ELF-1 (cell line): ENCODE measurements at places on chromosomes 6 and 20.

- no peak for DNase-seq
Measured at GRCh38 chr6:46305833-46306232, 135.1 kb upstream of the ENPP5 start.

- DNase-seq, result no peak
Measured at GRCh38 chr20:50721881-50722281, 9.5 kb upstream of the PARD6B start.

- DNase-seq, result peak; percentile 68
Measured at GRCh38 chr20:61170496-61171320, 81.4 kb upstream of the CDH4 start.

DNA sequence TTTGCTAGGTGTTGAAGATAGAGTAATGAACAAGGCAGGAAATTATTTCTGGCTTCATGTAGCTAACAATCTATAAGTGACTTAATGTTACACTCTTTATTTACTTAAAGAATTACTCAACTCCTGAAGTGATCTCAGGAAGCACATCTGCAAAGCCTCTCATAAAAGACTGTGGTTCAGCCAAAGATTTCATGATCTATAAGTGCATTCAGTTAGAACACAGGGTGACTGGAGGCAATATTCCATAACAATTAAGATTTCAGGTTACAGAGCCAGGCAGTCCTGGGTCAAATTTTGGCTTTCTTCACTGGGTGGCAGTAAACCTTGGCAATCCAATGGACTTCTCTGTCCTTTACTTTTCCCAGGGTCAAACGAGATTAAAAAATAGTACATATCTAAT is 204.0 kb downstream of the TPBG start:
- no peak for DNase-seq

- no peak for DNase-seq
Measured at GRCh38 chr6:157397660-157398059, 16.7 kb downstream of the ZDHHC14 start.

GRCh38 chr6:48388044-48388443 is 277.0 kb upstream of the PTCHD4 start:
- no peak for DNase-seq

- no peak for DNase-seq
Measured at GRCh38 chr6:17115251-17116116, 13.6 kb downstream of the STMND1 start.

DNA sequence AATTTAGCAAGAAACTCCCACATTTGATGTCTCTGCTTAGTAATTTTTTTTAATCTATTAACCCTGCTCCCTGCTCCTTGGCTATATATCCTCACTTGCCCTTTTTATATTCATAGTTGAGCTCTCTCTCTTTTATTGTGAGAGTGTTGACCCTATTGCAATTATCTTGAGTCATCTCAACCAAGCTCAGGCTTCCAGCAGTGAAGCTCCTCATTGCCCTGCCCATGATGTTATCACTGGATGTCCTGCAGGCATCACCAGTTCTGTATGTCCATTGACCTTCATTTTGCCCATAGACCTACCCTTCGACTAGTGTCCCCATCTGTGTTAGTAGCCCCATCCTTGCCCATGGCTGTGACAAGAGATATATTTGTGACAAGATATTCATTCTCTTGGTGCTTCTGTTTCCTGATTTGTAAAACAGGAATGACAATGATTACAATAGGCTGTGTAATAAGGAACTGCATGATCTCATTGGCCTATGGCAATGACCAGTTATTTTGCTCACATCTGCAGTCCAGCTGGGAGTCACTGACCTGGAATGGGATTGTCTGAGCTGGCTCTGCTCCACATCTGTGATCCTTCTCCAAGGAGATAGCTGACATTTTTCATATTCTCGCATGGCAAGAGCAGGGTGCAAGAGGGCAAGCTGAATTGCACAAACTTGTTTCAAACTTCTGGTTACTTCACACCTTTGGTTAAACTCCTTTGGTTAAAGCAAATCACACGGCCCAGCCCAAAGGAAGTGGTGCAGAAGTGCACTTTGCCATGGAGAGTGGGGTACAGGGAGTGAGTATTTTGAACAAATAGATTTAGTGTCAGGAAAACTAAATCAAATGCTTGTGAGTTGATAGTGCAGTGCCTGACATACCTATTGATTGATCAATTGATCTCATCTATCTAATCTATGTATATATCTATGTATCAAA is 47.7 kb upstream of the CST5 start:
- no peak for DNase-seq

- DNase-seq, result no peak
Measured at GRCh38 chr6:145809211-145809610, 5.4 kb downstream of the FBXO30 start.

DNA sequence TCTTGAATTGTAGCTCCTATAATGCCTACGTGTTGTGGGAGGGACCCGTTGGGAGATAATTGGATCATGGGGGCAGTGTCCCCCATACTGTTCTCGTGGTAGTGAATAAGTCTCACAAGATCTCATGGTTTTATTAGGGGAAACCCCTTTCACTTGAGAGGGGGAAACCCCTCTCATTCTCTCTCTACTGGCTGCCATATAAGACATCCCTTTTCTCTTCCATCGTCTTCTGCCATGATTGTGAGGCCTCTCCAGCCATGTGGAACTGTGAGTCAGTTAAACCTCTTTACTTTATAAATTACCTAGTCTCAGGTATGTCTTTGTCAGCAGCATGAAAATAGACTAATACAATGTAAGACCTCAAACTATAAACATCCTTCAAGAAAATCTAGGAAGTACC is 23.1 kb downstream of the PAQR8 start:
- no peak for DNase-seq

DNA sequence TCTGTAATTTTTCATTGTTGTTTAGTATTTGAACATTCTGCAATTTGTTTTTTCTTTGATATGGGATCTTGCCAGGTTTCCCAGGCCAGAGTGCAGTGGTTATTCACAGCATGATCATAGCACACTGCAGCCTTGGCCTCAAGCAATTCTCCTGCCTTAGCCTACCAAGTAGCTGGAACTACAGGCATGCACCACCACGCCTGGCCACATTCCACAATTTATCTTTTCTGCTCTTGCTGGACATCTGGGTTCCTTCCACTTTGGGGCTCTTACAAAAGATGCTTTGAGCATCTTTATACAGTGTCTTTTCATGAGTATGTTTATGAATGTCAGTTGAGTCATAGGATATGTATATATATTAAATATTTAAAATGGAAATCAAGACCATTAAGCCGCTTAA is 42.0 kb downstream of the PGM3 start:
- DNase-seq, result peak; percentile 40

GRCh38 chr6:106630366-106630765 is 988 bp downstream of the QRSL1 start:
- DNase-seq, result no peak

GRCh38 chr6:897528-898207 is 204.7 kb upstream of the EXOC2 start:
- DNase-seq, result no peak

GRCh38 chr20:19758501-19759331 is 658 bp downstream of the RIN2 start:
- peak; percentile 89 for DNase-seq

DNA sequence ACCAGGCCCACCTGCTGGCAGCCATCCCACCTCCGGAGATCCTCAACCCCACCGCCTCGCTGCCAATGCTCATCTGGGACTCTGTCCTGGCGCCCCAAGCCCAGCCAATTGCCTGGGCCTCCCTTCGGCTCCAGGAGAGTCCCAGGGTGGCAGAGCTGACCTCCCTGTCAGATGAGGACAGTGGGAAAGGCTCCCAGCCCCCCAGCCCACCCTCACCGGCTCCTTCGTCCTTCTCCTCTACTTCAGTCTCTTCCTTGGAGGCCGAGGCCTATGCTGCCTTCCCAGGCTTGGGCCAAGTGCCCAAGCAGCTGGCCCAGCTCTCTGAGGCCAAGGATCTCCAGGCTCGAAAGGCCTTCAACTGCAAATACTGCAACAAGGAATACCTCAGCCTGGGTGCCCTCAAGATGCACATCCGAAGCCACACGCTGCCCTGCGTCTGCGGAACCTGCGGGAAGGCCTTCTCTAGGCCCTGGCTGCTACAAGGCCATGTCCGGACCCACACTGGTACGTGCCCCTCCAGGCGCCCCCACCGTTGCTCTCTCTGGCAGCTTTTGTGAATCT is 1.1 kb downstream of the SNAI1 start:
- no peak for DNase-seq

GRCh38 chr20:57320358-57320757 is 9.2 kb upstream of the SPO11 start:
- no peak for DNase-seq

DNA sequence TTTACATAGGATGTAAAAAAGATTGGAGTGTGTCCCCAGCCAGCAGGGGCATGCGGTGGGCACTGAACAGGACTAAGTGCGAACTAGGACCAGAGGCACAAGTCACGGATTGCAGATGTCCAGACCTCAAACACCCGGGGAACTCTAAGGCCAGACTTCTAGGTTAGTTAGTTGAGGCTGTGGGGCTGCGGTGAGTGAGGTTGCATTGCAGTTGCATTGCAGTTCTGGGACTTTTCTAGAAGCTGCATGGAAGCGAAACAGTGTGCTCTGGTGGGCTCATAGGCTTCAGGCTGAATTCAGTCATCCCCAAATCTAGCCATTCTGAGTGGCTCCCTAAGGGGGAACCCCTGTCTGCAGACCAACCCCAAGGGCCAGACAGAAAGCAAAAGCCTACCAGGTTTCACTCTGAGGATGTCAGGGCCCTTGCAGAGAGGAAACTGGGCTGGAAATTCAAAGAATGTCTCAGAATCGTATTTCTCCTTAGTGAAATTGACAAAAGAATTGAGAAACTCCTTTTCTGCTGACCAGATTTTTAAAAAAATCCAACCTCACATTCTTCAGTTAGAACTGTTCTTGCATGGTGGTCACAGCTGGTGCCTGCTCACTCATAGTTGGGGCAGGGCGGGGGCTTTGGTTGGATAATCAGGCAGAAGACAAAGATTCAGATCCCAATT is 182.8 kb downstream of the ZDHHC14 start:
- DNase-seq, result no peak

- no peak for DNase-seq
Measured at GRCh38 chr6:125974214-125974866, 12.0 kb upstream of the TRMT11 start.

GRCh38 chr6:4812068-4812467 is 35.9 kb downstream of the CDYL start:
- DNase-seq, result no peak

DNA sequence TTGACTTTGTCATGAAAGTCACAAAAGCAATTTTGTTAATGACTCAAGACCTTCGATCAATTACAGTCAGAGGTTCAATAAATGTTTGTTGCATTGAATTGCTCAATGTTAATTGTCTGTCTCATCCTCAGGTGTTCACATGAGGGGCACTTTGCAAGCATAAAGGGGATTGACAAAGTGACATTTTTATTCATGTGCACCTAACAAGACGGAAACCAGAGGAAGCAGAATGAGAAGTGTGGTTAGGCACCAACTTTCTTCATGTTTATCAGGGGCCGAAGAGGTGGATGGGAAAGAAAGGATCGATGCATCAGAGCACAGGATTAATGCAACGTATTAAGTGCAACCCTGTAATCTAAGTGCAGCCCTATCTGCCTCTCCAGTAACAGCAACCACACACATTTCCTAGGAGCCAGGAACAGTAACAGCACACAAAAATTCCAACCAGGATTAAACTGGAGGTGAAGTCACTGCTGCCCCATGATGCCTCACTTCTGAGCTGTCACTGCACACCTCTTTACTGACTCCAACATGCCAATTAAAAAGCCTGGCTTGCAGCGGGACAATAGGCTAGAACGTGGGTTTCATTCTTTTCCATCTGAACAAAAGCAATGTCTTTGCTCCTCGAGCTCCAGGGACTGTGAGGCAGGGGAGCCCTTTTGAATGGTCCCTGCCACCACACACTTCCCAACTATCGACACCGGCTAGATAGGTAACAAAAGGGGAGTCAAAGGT is 262.7 kb downstream of the CD83 start:
- DNase-seq, result peak; percentile 57

- no peak for DNase-seq
Measured at GRCh38 chr6:92110403-92110802, 1309.0 kb downstream of the EPHA7 start.

DNA sequence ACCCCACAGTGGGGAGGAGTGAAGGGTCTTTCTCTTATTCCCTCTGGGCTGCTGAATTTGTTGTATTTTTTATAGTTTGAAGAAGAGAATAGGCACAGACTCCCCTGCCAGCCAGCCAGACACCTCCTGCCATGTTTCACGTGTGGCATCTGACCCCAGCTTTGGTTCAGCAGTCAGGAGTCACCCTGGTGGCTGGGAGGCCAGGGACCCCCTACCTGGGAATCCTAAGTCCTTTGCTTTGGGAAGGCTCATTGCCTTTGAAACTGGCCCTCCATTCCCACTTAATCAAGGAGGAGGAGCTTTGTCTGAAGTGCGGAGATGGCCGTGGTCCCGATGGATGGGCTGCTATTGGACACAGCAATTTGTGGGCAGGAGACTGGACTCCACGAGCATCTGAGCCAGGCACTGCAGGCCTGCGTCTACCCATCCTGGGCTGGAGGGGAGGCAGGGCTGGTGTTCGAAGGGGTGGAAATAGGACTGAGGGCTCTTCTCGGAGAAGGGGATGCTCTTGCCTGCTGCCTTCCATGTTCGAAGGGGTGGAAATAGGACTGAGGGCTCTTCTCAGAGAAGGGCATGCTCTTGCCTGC is 196.1 kb downstream of the DLL1 start:
- peak; percentile 1 for DNase-seq

DNA sequence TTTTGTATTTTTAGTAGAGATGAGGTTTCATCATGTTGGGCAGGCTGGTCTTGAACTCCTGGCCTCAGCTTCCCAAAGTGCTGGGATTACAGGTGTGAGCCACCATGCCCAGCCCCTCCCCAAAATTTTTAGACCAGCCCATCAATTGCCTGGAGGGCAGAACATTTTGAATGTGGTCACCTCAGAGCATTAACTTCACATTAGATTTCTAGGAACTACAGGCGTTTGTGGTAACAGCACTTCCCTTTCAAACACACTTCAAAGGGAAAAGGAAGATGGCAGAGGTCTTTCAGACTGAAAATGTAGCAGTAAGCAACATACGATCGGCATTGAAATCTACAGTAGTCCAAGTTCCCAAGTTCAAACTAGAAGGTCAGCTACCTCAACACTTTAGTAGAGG is 12.3 kb upstream of the SLA2 start:
- no peak for DNase-seq

- DNase-seq, result peak; percentile 78
Measured at GRCh38 chr20:44733341-44734069, 12.2 kb upstream of the KCNK15 start.

- no peak for DNase-seq
Measured at GRCh38 chr6:36177166-36177565, 19.4 kb upstream of the BRPF3 start.

- DNase-seq, result peak; percentile 49
Measured at GRCh38 chr20:58839991-58840747, 10.5 kb downstream of the GNAS-AS1 start.

GRCh38 chr6:108993876-108994275 is 100.8 kb downstream of the SESN1 start:
- no peak for DNase-seq

DNA sequence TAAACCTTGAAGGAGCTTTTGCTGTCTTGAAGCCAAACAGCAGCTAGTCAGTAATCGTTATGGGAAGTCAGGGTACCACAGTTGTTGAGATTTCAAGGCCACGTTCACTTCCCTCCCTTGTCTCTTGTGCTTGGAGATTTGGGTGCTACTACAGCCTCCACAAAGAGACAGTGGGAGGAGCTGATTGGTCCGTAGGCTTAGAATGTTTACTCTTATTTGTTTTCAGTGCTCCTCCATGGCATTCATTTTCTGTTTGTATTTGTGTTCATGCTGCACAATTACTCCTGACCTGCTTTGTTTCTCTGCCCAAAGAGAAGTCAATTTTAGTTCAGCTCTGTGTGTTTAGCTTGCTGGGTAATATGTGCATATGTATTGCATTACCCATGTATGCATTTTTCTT is 147.7 kb downstream of the PRL start:
- DNase-seq, result no peak
